Natural killer cell (primary cell): ENCODE measurements at places on chromosomes 2 and 18.

DNA sequence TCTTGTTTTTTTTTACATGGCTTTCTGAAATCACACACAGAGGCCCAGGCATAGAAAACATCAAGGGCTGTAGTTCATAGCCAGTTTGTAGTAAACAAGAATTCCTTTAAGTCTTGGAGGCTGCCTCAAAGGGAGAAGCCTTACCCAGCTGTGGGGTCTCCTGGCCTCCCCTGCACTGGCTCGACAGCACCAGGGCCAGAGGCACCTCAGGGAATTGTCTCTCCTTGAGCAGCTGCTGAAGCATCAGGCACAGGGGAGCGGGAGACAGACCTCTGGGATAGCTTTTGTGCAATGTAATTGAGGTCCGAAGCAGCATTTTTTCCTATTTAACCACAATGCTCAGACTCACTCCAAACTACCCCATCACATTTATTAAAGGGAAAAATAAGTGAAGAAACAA, 209.1 kb downstream of the HRH4 start:
- no peak for DNase-seq

- no peak for DNase-seq
Measured at GRCh38 chr2:82320296-82320695, 2015.7 kb upstream of the LRRTM1 start.

DNA sequence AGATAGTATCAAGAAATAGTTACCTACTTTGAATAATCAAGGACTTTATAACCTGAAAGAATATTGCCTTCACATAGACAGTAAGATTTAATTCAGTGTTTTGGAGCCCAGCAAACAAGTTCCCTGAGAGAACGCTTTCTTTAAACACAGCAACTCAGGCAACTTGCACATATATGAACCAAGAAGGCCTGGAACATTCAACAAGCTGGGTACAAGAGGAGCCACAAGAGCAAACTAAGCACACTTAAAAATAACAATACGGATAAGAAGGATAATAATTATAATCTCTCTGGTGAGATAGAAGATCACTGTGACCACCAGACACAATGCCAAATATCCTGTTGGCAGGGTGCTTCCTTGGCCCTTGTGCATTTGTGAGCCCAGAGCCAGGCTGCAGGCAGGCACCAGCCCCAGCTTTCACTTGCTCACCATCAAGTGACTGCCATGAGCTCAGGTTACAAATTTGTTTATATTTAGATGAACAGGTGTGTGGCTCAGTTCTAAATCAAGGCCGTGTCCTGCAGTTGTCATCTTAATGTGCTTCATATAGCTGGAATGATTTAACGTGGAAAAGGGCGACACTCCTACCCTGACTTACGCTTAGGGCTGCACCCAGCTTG, 446.6 kb downstream of the IRS1 start:
- no peak for DNase-seq

- DNase-seq, result no peak
Measured at GRCh38 chr2:38016219-38016618, 59.7 kb downstream of the CYP1B1 start.

DNA sequence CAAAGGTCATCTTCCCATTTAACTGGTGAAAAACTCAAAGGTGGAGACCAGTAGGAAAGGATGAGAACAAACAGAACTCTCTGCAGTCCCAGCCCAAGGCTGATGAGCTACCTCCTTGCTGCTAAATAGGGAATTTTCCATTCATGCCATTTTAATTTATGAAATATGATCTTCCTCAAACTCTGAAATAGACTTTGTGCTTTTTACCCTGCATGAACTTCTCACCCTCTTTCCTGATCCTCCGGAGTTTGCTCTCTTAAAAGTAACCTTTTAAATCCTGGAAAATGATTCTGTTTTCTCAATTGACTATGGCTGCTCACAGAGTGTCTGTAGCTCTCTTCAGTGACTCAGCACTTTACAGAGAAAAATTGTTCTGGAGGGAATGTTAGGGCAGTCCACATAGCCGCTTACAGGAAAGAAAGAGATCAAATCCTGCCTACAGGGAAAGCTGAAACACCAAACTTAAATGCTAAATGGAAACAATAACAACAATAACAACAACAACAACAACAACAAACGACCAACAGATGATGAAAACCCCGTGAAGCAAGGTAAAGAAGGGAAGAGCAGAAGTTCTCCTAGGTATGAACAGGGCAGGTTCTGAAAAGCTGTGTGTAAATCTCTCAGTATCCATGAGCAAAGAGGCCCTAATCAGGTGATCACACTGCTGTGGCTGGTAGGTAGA, 79.8 kb upstream of the SESTD1 start:
- DNase-seq, result no peak

DNA sequence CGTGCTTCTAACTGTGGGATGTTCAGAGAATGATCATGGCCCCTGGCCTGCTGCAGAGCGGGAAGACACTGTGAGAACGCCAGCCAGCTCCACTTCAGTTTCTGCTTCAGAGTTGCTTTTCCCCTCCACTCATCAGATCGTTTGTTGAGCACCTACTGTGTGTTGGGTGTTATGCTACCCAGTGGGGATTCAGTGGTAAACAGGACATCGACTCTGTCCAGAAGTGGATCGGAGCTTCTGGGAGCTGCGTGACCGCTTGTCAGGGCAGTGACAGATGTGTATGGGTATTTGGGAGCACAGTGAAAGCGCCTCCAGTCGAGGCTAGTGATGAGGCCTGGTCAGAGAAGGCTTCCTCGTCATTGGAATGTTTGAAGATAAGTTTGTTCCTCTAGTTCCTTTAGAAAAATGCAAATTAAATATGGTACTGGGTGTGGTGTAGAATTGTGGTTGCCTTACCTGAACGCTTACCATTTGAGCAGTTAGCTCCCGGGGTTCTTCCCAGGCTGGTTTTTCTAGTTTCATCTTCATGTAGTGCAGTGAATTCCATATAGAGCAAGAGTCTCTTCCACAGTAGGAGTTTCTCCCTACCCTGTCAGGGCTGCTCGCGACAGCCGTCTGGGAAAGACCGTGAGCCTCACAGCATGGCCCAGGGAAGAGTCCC, 2.8 kb downstream of the RAB12 start:
- DNase-seq, result no peak

DNA sequence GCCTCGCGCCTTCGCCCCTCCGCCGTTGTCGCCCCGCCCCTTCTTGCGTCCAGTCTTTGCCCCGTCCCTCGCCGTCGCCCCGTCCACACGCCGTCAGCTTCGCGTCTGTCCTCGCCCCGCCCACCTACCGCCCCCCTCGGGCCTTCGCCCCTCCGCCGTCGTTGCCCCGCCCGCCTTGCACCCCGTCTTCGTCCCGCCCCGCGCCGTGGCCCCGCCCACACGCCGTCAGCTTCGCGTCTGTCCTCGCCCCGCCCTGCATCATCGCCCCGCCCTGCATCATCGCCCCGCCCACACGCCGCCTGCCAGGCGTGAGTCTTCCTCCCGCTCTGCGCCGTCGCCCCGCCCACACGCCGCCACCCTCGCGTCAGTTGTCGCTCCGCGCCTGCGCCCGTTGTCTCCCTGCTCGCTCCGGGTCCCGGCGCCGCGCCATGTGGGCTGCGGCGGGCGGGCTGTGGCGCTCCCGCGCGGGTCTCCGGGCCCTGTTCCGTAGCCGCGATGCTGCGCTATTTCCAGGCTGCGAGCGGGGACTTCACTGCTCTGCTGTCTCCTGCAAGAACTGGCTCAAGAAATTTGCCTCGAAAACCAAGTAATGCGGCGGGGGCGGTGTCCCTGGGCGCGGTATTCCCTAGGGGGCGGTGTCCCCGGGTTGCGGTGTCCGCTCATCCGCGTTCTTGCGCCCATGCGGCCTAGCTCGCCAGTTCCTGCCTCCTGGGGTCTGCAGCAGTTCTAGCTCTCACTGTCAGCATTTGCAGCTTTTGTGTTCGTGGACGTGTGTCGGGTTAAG, at the start of gene RBFA:
Gene RBFA (plus strand): TSS at position 367 of the 784 bp plus-strand sequence. CDS start 62 bp downstream, at position 429.
- peak; percentile 99 for DNase-seq

GRCh38 chr18:76619261-76619620, 124.2 kb upstream of the ZNF516 start:
- DNase-seq, result no peak

- DNase-seq, result no peak
Measured at GRCh38 chr2:126106006-126106405, 550.0 kb upstream of the GYPC start.

- no peak for DNase-seq
Measured at GRCh38 chr2:242004902-242005230, 135.3 kb downstream of the RTP5 start.

- no peak for DNase-seq
Measured at GRCh38 chr2:175362331-175362730, 180.8 kb upstream of the ATP5MC3 start.

DNA sequence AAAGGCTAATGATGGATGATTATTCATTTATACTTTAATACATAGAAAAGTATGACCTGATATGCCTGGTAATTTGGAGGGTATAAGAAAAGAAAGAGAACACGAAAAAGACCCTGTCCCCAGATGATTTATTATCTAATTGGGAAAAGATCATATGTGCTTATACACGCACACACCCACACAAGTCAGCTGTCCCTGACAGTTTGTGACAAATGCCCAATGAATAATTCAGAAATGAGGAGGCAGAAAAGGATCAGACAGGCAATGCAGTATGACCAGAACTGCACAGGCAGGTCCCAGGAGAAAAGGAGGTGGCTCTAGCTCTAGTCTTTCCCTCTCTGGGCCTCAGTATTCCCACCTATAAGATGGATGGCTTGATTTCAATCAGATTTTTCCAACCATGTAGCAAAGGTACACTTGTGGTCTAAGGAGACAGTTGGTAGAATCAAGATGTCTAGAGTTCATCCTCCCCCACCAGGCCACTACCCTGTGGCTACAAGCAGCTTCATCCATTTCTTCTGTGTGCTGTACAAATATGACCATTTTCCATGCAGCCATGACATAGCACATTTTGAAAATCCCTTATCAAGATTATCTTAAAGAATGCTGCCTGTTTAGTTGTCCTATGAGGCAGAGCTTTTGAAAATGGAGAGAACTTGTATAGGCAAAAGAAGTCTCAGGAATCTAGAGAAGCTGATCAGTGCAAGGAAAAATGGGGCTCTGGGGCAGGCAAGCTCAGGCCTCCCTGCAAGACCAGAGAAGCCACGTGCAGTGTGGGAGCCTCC, 19.7 kb downstream of the CYRIA start:
- DNase-seq, result no peak

- peak; percentile 62 for DNase-seq
Measured at GRCh38 chr2:181891258-181891965, at the start of gene ITPRID2. TSS of gene ITPRID2 (plus strand) at chr2:181891730. CDS start at chr2:181892067, 337 bp downstream.

DNA sequence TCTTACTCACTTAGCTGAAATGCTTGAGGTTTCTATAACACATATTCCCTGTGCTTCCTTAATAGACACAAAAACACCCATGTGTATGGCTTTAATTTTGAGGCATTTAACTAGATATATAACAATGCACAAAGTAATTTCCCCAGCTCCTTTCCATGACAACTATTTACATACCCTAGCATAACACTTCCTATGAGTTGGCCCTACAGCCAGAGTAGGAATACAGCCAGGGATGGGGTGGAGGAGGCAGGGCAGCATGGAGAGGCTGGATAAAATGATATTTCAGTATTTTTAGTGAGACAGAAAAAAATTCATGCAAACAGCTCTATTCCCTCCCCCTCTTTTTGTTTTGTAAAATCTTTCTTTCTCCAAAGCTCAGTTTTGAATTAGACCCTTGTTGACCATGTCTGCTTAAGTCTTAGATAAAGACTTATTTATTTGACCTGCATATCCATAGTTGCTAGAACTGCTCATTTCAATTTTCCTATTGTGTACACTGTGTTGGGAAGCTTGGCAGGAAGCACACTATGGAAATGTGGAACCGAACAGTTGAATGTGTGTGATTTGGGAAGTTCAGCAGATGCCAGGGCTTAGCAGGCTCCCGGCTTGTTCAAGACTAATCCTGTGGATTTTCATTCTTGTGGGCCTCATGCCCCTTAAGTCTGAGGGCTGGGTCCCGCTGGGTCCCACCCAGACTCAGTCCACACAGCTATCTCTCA, 11.2 kb upstream of the B3GNT2 start:
- no peak for DNase-seq

DNA sequence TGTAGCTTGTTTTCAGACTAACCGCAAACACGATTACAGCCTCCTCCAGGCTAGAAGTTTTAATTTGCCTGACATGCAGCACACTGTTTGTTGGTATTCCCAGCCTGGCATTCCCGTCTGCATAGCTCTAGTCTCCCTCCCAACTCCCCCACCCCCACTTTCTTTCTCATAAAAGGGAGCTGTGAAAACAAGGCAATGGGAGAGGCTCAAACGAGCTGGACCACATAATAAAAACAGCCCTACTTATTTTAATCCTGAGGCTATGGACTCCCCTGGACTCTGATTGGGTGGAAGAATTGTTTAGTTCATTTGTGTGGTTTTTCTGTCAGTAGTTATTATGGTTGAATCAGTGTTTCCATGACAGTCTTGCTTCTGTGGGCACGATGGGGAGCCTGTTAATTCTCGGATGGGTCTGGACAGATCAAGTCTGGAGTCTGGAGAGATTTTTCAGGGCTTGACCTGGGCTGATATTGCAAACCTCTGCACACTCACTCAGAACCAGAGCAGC, 1.2 kb downstream of the STON1 start:
- DNase-seq, result no peak

- no peak for DNase-seq
Measured at GRCh38 chr2:1671916-1672315, 72.4 kb downstream of the PXDN start.

GRCh38 chr2:122323927-122324326, 568.5 kb downstream of the TSN start:
- DNase-seq, result no peak

- no peak for DNase-seq
Measured at GRCh38 chr2:54629914-54630857, 93.3 kb upstream of the EML6 start.

DNA sequence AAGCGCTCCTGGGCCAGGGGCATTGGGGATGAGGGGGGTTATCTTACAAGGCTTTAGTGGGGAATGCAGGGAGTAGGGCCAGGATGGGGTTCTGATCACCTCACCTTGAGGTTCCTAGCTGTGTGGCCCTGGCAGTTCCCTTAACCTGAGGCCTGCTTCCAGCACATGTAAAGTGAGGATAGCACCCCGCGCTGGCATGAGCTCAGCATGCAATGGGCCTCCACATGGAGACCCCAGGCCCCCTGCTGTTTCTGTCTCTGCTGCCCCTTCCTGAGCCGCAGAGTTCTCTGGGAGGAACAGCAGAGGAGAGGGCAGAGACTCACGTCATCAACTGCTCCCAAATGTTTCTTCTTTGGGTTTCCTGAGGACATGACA, 8.6 kb upstream of the TEX51 start:
- DNase-seq, result no peak
